Activated T-helper 2 cell treated with anti-CD3 and anti-CD28 coated beads, Interferon-gamma antibody, Interleukin-2, Interleukin-4, amounts not matched to agents 10 μg/mL and 5 μg/mL and 100 μg/mL, durations not matched to agents 14 hours and 24 hours and 36 hours (primary cell): ENCODE measurements at places on chromosomes 1 and 21. TPM values are rescaled to one million over a fixed set of nuclear protein-coding genes. Genes with fewer than 3 reads are reported as not detected.

ANXA9 gene
- 0.32 TPM in 1 of 2 replicates, not detected in the other for total RNA-seq

NTMT2 gene
- total RNA-seq = not detected in 2 replicates

TOMM20 gene
- total RNA-seq = 105 and 118 TPM in 2 replicates

ADORA1 gene
- total RNA-seq = not detected in 2 replicates

F13B gene
- total RNA-seq = not detected in 2 replicates

GUCA2A gene
- total RNA-seq = not detected in 2 replicates

NUP210L gene
- total RNA-seq = 0.05 and 0.07 TPM in 2 replicates

DNA sequence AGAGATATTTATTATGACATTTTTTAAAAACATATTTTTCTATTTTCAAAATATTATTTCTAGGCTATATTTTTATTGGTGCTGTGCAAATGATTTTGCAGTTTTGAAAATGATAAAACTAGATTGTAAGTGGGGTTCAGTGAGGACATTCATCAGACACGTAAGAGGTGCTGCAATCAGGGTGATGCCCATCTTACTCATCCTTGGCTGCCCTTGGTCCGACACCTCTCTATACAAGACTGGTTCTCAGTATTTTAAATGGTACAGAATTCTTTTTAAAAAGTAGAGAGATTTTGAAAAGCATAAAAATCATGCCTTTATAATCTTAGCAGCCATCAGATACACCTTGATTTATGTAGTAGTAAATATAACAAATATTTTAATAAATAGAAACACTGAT is 24.0 kb downstream of the HENMT1 start:
- peaks cover 60% of the 10 kb centered on the region for H3K36me3 ChIP-seq
- no peaks in the 10 kb centered on the region for H3K27me3 ChIP-seq
- no peak overlapping the region for H3K27ac ChIP-seq
- H3K4me1 ChIP-seq = peaks cover 17% of the 10 kb centered on the region

DNA sequence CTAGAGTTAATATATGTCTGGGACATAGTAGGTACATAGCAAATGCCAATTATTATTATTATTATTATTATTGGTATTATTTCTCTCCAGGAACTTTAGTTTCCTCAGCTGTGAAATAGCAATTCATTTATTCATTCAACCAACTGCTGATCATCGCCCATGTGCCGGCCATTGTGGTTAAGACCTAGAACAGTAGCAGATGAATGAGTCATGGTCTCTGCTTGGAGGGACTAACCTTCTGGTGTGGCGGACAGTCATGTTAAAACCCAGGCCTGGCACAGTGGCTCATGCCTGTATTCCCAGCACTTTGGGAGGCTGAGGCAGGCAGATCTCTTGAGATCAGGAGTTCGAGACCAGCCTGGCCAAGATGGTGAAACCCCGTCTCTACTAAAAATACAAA is 23.8 kb upstream of the LDLRAP1 start:
- H3K4me3 ChIP-seq = no peak overlapping the region
- no peaks in the 10 kb centered on the region for H3K36me3 ChIP-seq
- no peak overlapping the region for H3K27ac ChIP-seq
- no peak for DNase-seq

GRCh38 chr21:44466351-44466954 is 11.1 kb downstream of the LRRC3 start:
- no peaks in the 10 kb centered on the region for H3K36me3 ChIP-seq
- no peaks in the 10 kb centered on the region for H3K4me1 ChIP-seq
- H3K27ac ChIP-seq = no peak overlapping the region
- no peak for DNase-seq
- H3K27me3 ChIP-seq = no peaks in the 10 kb centered on the region

- no peak for DNase-seq
- H3K27me3 ChIP-seq = peaks cover 3% of the 10 kb centered on the region
These were observed 160.4 kb upstream of the SYT6 start for GRCh38 chr1:114314098-114314497.

GRCh38 chr1:27117733-27118439 is 37.0 kb downstream of the SLC9A1 start:
- peaks cover 16% of the 10 kb centered on the region for H3K36me3 ChIP-seq
- H3K4me3 ChIP-seq = no peak overlapping the region
- H3K4me1 ChIP-seq = peaks cover 29% of the 10 kb centered on the region
- DNase-seq = no peak
- H3K27me3 ChIP-seq = no peaks in the 10 kb centered on the region

GRCh38 chr1:199733125-199733524 is 294.4 kb upstream of the NR5A2 start:
- H3K27ac ChIP-seq = no peak overlapping the region
- no peaks in the 10 kb centered on the region for H3K4me1 ChIP-seq
- no peaks in the 10 kb centered on the region for H3K36me3 ChIP-seq
- DNase-seq = no peak
- peaks cover 1% of the 10 kb centered on the region for H3K27me3 ChIP-seq
- no peak overlapping the region for H3K4me3 ChIP-seq

DNA sequence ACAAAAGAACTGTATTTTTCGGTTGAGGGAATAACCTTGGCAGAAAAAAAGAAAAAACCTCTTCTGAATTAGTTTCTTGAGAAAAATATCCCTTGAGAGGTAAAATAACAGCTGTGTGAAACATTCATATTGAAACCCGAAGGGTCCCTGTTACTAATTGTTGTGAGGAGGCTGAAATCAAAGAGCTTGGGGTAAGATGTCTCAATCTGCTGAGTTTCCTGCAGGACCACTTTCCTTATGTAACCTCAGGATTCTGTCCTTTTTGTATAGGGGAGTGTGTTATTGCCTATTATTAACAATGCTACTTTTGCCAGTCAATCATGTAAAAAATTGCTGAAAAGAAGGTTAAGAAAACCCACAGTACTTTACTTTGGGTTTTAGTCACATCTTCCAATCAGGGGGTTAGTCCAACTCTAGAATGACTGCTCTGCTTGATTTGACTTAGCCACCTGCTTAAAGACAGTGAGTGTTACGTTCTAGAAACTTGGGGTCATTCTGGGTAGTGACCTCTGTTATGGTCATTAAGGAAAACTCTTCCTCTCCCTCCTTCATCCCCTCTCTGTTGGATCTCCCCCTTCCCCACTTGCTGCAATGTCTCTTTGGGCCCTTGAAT is 138.8 kb downstream of the GIPC2 start:
- H3K36me3 ChIP-seq = no peaks in the 10 kb centered on the region
- no peaks in the 10 kb centered on the region for H3K27me3 ChIP-seq
- H3K27ac ChIP-seq = no peak overlapping the region
- no peak for DNase-seq
- H3K4me3 ChIP-seq = no peak overlapping the region
